NCI-H187 (cell line): ENCODE measurements at places on chromosomes 6 and 20.

- DNase-seq = no peak
Observed at GRCh38 chr6:43623880-43624785, 4.9 kb downstream of the GTPBP2 start.

- no peak for DNase-seq
Observed at GRCh38 chr20:48184229-48184628, 398.9 kb upstream of the SULF2 start.

DNA sequence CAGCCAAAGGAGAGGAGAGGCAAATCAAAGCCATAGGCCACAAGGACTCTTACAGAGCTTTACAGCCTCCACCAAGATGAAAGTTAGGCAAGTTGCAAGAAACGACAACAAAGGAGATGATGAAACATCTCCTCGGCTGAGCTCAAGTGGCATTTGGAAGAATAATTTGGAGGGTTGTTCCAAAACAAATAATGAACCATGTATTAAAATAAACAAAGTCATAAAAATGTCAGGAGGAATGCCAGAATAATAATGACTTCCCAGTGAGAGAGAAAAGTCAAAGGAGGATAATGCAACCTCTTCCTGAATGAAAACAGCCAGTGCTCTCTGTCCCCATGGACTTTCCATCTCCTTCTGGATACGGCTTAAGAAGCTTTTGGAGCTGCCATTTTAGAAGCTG lies 371.4 kb upstream of the ID4 start:
- no peak for DNase-seq

DNA sequence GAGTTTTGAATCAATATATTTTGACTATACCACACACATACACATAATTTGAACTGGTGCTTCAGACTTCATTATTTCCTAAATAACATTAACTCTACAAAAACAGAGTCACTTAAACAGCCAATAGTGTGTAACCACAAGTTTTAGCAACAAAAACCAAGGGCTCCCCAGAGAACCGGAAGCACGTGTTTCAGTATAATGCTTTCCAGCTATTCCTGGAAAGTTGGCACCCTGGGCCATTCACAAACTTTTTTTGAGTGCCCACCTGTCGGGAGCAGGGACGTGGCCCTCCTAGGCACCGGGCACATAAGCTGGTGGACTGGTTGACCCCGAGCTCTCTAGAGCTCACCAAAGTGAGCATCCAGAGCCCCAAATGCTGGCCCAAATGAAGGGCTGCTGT lies 1.9 kb upstream of the SLC35D3 start:
- no peak for DNase-seq

DNA sequence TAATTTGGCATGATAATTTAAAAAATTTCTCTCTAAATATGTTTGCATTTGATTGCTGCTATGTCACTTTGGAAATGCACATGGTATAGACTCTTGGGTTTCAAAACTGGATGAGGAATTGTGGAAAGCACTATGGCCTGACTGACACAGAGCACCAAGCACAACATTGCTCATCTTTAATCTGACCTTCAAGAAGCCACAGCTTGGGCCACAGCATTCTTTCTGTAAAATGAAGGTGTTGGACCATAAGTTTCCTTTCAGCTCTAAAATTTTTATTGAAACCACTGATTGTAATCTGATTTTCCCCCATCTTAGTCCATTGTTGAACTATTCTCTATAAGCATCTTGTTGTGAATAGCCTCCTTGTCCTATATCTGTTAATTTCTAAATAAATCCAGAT lies 41.0 kb downstream of the QKI start:
- no peak for DNase-seq
